ENCODE measurements at places on chromosomes 12 and 14.

DNA sequence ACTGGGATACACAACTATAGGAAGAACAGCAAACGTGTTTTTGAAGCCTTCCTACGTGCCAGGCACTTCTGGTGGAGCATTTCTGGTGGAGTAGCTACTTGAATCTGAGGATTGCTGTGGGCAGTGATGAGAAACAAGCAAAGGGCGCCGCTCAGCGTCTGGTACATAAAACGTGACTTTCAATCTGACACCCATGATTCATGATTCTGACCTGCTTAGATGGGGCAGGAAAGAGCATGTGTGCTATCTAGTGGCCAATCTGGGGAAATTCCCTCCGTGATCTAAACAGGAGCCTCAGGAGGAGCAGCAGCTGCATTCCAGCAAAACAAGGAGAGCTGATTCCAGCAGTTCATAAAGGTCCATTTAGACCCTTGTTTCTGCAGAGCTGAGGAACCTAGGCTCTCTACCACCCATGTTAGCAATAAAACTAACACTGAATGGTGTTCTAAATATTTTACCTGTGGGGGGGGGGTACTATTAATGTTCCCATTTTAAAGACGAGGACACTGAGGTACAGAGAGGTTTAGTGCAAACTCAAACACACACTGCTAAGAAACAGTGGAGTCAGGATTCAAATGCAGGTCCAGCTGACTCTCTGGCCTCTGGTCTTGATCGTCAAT, 37.8 kb downstream of the PAH start:
- peak; percentile 58 for DNase-seq

DNA sequence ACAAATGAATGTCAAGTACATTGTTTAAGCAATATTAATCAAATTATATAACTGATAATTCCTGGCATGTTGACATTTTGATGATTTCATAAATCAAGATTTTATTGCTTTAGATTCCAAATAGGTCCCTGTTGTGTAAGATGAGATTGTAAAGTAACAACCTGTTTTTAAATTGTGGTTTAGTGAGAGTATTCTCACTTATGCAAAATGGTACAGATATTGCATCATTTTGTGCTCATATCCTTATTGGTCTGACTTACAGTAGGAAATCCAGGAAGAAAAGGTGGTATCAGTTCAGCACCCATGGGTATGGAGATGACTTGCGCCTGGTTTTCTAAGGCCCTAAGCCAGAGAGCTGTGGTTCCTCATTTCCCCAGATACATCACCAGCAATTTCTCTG, 165.5 kb downstream of the KIF21A start:
- no peak for DNase-seq

DNA sequence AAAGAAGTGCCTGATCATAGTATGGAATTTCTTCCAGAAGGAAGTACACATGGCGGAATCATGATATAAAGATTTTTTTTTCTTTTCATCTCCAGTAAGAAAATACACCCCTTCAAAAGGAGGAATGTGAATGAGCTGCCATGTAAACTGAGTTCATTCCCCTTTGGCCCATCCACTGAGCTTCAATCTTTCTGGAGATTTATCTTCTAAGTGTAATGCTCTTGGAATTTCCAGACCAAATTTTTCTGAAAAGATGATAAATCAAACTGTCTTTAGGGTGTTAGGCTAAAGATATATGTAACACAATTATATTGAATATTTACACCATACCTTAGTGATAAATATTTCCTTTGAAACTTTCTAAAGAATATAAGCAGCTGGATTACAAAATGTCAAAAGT, 5.2 kb downstream of the DCN start:
- peak; percentile 51 for DNase-seq

- DNase-seq, result no peak
Observed at GRCh38 chr12:26317942-26318575, 122.7 kb downstream of the SSPN start.

- DNase-seq, result no peak
Observed at GRCh38 chr12:65800937-65801336, 23.3 kb upstream of the HMGA2 start.

GRCh38 chr14:66483322-66483721, 2.8 kb upstream of the CCDC196 start:
- no peak for DNase-seq

DNA sequence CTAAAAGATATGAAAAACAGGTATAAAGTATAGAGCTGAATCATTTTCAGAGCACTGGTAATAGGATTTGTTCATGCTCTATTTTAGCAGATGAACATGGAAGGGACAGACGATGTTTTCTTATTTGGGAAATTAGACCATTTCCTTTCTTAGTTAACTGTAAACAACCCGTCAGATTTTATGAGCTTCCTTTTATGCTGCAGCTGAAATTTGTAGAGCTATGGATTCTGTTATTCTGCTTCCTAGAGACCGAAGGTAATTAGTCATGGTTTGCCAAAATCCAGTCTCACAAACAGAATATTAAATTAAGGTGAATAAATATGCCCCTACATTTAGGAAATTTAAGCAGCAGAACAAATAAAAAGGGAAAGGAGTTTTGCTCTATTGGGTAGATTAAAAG, 180.2 kb upstream of the SYT1 start:
- no peak for DNase-seq

GRCh38 chr12:34396006-34396860, 373.9 kb downstream of the ALG10 start:
- no peak for DNase-seq

- no peak for DNase-seq
Observed at GRCh38 chr12:11718105-11718504, 68.6 kb downstream of the ETV6 start.

- DNase-seq, result no peak
Observed at GRCh38 chr14:73719361-73719760, 5.2 kb upstream of the PNMA1 start.

DNA sequence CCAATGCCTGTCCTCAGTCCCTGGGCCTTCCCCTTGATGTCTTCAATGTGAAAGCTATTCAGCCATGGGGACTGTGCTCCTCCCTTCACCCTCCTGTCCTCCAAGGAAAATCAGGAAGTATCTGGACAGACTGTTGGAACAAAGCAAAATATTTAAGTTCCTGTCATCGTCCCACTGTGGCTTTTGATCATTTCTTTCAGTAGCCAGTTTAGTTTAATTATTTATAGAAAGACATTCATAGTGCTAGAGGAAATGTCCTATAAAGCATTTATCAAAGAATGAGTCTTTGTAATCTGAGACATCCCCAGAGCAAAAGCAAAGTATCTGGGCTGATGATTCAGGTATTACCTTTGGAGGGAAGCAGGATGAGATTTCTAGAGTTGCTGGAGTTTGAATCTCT, 254.1 kb downstream of the NRXN3 start:
- DNase-seq, result no peak

DNA sequence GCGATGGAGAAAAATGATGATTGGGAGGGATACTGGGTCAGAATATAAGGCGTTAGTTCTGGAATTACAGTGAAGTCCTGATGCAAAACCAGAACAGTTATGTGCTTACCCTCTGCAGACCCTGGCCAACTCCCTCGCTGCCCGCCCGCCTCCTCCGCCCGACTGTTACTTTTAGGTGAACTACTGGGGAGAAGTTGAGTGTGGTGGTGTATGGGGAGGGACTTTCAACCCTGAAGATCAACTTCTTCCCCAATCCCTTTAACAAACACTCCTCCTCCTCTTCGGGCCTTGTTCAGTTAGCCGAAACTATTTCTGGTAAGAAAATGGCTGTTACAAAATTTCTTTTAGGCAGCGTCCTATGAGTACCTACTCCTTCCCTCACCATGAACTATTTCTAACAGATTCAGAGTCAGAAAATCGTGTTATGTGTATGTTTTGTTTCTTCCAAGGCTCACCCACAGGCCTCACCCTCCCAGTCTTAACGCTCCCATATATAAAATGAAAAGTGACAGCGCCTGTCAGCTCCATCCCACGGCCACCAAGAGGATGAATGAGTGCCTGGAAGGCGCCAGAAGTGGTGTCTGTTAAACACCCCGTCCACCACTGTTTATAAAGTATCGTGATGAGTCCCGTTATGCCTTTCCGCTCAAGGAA, 1.3 kb downstream of the FBXO33 start:
- peak; percentile 34 for DNase-seq

- DNase-seq, result no peak
Observed at GRCh38 chr12:24121911-24122310, 172.4 kb upstream of the SOX5 start.

GRCh38 chr12:85275374-85275773, 4.6 kb upstream of the ALX1 start:
- peak; percentile 28 for DNase-seq

DNA sequence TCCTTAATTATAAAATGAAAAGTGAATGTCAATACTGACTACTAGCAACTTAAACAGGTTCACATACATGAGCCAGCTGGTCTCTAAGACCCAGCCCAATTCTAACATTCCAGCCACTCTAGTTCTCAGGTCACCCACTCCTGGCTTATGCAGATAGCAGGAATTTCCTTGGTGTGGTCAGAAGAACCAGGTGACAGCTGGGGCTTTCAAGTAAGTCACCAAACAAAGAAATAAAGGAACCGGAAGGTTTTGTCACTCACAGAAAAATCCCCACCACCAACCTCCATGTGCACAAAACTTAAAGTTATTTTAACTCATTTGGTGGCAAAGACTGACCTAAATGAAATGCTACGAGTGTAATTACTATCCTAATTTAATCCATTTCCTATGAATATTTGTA, 129.6 kb upstream of the CDKN3 start:
- DNase-seq, result no peak

- peak; percentile 86 for DNase-seq
Observed at GRCh38 chr12:57735952-57736740, 2.4 kb downstream of the AGAP2 start.

GRCh38 chr14:76456200-76456599, 80.3 kb downstream of the ESRRB start:
- no peak for DNase-seq

GRCh38 chr14:80973931-80974641, 18.7 kb downstream of the TSHR start:
- peak; percentile 40 for DNase-seq

GRCh38 chr12:58502226-58502625, 418.1 kb downstream of the LRIG3 start:
- DNase-seq, result peak; percentile 20

DNA sequence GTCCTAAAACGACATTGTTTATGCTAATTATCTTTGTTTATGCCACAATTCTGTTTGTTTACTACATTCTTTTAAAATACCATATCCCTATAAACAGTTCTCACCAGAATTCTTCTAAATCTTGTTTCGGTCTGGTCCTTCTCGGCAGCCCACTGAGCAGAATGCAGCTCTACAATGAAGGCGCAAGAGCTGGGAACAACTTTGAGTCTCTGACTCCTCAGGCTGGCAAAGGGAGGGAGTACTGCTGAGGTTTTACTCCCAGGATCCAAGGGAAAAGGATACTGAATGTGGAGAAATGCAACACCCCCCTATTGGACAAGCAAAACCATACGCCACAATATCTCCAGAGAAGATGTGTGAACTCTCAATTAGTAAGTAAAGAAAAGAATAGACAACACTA, 5.4 kb downstream of the SOX5 start:
- DNase-seq, result no peak

DNA sequence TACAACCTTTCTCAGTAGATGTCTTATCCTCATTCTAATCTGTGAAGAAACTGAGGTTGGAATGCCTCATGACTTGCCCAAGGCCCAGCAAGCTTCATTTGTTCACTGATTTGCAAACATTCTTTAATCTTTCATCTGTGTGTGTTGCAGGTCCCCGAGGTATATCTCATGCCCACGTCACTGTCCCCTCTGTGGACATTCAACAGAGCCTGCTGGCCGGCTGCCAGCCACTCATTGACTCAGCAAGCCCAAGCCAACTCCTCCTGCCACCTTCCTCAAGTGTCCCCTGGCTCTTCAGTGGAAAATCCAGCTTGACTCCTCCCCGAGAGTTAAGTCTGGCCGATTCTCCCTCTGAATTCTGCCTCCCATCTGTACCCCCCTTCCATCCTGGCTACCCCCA, 1.9 kb upstream of the DCAF4 start:
- DNase-seq, result no peak

GRCh38 chr12:3367750-3368444, 123.1 kb upstream of the PRMT8 start:
- DNase-seq, result no peak

- DNase-seq, result no peak
Observed at GRCh38 chr12:124752437-124753227, 111.0 kb downstream of the SCARB1 start.

DNA sequence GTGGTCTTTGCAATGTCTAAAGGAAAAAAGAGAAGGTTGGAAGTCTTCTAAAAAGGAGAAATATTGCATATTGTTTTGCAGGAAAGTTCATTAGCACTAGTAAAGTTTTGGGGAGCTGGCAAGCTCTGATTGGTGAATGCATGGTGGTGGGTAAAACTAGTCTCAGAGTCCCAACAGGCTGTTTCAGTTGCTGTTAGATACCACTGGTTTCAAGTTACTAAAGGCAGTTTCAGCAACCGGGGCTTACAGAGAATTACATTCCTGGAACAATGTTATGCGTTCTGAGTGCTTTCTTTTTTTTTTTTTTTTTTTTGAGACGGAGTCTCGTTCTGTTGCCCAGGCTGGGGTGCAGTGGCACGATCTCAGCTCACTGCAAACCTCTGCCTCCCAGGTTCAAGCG, 208.2 kb downstream of the EPS8 start:
- DNase-seq, result no peak

- peak; percentile 36 for DNase-seq
Observed at GRCh38 chr12:116878567-116879508, 2.4 kb downstream of the HRK start.

GRCh38 chr12:124777399-124778372, 86.0 kb downstream of the SCARB1 start:
- no peak for DNase-seq

GRCh38 chr12:50928392-50928791, 24.0 kb upstream of the HIGD1C start:
- DNase-seq, result no peak

DNA sequence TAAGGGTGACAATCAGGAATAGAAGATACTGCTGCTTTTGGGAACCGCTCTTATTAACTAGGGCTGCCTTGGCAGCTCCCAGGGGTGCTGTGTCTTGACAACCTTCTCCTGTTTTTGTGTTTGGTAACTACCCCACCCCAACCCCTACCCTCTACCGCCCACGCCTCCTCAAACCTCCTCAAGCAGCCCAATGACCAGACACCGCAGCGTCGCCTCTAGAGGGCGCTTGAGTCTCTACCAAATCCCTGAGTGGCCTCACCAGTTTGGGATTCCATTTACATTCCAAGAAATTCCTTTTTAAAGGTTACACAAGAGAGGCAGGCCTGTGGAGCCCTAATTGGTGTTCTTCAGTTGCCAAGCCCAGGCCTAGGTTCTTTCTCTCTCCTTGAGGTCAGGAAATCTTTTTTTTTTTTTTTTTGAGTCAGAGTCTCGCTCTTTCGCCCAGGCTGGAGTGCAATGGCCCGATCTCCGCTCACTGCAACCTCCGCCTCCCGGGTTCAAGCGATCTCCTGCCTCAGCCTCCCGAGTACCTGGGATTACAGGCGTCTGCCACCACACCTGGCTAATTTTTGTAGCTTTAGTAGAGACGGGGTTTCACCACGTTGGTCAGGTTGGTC, 72.4 kb upstream of the USP44 start:
- no peak for DNase-seq

GRCh38 chr12:67067453-67068203, 201.5 kb upstream of the CAND1 start:
- no peak for DNase-seq

All from muscle of back (tissue), 13 donors.